ENCODE measurements at places on chromosomes 3 and 15. TPM values are rescaled to one million over a fixed set of nuclear protein-coding genes. Genes with fewer than 3 reads are reported as not detected.

GRCh38 chr3:61463191-61463590 lies 98.2 kb upstream of the PTPRG start:
- DNase-seq: no peak

DNA sequence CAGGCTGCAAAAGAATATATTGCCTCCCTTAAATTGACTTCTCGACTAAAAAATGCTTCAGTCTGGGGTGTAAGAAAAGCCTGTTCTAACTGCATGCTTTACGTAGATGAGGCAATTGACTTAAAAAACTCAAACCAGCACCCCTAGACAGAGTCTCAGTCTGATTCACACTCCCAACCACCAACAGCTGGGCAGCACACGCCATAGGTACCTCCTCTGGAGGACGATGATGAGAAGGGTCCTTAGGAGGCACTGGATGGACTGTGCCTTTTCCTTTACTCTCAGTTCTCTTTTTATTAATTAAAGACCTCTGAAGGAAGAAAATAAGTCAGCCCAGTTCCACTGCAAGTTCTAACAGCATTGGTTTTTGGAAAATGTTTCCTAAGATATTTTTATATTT lies 175.0 kb downstream of the PDZRN3 start:
- no peak for DNase-seq

DNA sequence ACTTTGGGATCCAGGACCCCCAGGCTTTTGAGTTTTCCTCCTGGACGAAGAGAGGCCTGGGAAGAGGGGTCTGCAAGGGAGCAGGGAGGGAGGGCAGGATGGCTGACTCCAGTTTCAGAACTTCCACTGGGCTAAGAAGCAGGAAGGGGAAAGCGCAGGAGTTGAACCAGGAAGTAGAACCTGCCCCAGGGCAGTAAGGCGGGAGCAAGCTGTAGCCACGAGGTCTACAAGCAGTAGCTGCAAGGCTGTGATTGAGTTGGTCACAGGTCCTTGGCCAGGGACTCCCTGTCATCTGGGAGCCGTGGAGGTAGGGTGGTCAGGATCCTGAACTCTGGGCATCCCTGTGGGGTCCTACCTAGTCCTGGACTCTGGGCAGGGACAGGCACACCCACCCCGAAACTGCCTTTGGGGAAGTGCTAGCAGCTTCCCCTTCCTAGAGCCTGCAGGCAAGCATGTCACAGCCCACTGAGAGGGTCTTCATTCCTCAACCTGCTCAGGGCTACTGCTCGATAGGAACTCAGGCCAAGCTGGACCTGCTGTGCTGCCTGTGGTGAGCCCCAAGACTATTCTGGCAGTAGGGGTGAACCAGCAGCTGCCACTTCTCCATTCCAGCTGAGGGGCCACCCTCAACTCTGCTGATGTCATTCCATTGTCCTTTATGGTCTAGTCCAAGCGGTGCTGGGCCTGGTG lies 5.8 kb upstream of the GNAI2 start:
- DNase-seq: no peak

DNA sequence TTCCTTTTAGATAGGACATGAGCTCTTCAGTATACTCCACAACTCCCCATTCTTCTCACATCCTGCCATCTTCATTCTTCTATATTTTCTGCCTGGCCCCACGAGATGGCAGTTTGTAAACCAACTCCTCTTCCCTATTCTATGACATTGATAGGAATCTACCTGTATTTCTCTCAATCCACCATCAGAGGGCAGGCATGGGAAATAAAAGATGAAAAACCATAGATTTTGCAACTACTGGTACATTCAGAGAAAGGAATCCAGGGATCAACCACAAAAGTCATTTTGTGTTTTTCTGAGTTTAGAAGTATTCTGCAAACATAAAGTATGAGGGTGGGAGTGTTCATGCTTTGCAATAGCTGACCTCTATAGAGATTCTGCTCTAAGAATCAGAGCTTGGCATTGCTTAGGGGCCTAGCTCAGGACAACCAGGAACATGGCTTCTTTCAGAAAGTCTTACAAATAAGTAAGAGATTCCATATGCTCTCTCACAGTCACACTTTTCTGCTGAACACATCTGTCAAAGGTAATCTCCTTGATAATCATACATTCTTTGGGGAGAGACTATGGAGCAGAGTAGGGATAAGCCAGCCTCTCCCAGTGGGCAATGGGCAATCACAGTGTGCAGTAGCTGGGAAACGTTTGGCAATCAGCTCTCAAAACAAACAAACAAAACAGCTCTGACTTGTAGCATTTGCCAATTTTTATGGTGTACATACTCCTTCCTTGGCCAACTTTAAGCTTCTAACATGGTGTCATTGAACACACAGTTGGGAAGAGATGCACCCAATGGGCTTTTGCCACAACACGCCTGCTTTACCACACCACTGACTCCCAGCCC lies 43.1 kb upstream of the SLC25A36 start:
- no peak for DNase-seq

- no peak for DNase-seq
These were observed 12.9 kb upstream of the DCBLD2 start for GRCh38 chr3:98914210-98915080.

- no peak for DNase-seq
These were observed 1.7 kb upstream of the CFAP91 start for GRCh38 chr3:119700920-119701734.

Gene SLC51A
- total RNA-seq: 1.2 TPM

DNA sequence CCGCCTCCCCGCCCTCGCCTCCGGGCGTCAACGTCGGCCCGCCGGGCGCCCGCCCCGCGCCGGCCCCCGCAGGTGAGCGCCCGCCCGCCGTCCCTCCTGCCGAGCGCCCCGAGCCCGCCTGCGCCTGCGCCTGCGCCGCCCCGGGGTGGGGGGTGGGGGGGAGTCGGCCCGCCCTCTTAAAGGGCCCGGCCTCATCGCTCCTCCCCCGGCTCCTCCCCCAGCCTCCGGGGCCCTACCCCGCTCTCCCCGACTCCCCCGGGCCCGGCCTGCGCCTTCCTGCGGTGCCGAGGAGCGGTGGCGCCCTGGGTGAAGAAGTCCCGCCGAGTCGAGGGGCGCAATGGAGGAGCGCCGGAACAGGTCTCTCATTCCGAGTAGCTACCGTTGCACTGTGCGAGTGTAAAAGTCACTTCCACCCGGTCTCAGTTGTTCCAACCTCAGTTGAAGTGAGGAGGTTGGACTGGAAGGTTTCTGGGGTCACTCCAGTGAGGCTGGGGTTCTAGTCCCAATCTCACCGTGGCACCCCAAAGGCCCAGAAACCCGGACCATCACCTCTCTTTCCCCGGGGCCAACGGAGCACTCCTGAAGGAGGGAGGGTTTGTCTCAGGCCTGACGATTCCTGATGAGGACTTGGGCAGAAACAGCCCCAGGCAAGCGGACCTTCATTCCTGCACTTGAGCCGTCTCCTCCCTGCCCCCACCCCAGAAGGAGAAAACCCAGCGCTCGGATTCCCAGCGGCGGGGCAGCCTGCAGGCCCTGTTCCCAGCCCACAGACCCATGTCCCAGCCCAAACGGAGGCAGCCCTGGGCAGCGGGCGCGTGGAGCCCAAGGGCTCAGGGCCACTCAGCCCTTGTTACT lies 1.5 kb upstream of the TNK2 start:
- no peak for DNase-seq

DNA sequence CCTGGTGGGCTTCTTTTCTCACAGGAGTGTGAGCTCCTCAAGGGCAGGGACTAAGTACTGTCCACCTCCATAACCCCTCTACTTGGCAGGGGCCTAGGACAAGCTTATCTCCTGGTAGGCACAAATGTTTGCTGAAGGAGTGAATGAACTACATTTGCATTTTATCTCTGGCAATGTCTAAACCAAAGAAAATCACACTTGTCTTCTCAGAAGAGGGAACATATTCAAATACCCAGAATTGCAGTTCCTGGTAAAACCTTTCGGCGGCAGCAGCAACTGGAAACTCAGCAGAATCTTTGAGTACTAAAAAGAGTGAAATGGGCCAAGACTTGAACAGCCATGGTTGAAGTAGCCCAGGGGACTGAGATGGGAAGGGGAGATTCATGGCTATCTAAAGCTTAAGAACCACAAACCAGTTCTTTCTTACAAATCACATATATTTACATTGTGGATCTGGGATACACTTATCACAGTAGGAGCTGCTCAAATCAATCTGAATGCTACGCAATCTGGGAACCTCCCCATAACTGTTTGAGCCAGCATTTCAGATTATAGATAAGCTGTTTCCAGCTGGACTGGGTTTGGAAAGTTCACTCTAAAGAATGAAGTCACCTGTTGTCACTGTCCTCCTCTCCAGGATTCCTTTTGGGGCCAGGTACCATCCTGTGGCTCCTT lies 18.7 kb upstream of the PTPN9 start:
- no peak for DNase-seq

- no peak for DNase-seq
These were observed 53.4 kb downstream of the RPLP1 start for GRCh38 chr15:69505956-69506556.

DNA sequence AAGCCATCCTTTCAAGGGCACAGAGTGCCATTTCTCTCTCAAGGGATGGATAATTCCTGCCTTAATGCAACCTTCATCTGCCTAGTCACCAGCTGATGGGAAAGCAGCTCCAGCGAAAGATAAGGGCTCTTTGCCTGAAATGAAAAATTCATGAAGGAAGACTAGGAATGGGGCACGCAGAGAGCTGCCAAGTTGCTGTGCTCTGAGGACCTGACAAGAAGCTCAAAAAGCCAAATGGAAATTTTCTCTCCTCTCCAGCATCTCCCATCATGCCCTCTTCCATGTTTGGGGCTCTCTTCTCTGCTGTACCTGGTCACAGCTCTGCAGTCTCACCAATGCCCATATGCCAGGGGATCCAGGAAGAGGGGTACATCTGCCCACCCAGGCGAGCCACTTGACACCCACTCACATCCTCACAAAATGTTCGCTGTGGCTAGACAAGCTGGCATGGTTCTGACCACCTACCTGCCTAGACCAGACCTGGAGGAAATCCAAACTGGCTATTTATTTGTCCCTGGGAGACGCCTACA lies 29.3 kb upstream of the ABHD2 start:
- no peak for DNase-seq

Gene C3orf20
- 0.49 TPM for total RNA-seq

Gene FBXO40
- total RNA-seq: not detected

Gene STRA6
- 0.98 TPM for total RNA-seq

Gene C3orf49
- not detected for total RNA-seq

DNA sequence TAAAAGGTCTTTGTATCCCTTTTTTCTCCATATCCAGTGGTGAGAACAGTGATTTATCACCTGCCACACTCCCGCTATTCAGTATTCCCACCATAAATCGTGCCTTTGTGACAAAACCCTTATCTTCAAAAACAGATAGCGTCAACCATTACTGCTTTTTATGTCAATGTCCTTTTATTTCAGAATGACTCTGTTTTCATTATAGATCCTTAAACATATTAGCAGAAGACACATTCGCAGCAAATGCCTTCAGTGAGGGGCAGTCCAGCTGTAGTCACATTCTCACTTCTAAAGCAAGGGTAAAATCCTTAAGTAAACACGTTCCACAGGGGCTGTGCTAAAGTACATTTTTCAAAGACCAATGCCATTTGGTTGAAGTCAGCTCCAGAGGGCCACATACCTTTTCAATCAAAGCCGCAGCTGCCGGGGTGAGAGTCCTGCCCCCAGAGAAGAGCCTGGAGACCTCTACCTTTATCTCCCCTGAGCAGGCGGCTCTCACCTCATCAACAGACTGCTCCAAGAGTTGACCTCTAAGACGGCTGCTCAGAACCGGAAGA lies 53.4 kb downstream of the PDZRN3 start:
- no peak for DNase-seq

DNA sequence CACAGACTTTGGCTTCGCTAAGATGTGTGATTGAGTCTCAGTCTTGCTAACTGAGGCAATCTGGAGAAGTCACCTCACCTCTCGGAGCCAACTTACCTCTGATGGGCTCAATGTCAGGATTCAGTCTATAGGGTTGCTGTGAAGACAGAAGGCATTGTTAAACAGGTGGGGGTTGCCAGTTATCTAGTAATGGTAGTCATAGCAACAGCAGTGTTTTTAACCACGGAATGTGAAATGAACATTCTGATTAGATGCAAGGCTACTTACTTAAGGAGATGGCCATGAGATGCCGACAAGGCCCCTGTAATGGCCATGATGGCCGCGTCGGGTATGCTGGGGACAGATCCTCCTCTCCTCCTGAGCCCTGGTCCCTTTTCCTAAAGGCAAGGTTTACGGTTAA lies 243.1 kb downstream of the GABRG3 start:
- no peak for DNase-seq

DNA sequence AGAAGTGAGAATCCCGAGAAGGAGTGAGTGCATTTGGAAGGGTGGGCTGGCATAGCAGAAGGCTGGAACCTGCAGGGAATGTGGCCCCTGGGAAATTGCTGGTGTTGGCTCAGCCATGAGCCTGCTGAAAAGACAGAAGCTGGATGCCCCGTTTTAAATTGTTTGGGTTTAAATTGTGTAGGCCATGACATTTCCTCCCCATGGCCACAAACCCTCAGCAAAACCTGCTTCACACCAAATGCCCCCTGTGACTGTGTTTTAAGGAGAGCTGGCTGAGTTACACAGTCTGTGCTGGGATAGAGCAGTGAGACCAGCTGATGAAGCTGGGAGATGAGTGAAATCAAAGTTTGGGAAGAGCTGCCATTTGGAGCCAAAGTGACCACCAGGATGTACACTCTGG lies 216.3 kb upstream of the RGMA start:
- peak; percentile 67 for DNase-seq

DNA sequence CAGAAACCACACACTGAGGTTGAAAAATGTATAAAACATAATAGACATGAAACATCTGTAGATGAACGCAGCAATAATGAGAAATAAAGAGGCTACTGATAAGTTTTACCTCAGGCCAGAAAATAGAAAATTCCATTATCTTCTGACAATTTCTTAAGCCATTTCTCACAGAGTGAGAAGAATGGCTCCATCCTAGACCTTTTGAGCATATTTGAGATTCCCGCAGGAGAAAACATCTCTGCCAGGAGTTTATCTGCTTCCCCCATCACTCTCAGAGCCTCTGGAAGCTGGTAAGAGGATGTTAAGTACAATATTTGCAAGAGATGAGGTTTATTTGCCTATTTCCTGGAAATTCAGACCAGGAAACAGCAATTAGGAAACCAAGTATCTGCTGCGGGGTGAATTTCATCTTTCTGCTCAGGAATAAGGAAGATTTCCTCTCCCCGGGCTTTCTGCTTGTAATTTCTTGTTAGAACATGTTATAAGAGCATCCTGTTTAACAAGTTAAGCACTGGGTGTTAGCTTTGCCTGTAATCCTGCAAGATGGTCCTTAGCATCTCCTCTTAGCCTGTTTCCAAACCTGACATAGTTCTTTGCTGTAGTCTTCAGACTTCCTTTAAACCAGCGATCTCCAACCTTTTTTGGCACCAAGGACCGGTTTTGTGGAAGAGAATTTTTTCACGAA lies 54.8 kb downstream of the ATP13A4 start:
- DNase-seq: no peak

GRCh38 chr3:122430371-122430770 lies 14.5 kb upstream of the WDR5B start:
- DNase-seq: no peak

GRCh38 chr3:125437631-125438435 lies 62.7 kb upstream of the ZNF148 start:
- DNase-seq: no peak

- DNase-seq: no peak
These were observed 558.1 kb upstream of the MDFIC2 start for GRCh38 chr3:70870576-70870975.

Gene TMCO5A
- not detected for total RNA-seq

- no peak for DNase-seq
These were observed 88.9 kb downstream of the CLSTN2 start for GRCh38 chr3:140023616-140024530.

Data from vagina (tissue), 2 donors.